ENCODE measurements at places on chromosomes 1 and 21.

GRCh38 chr1:170959385-170959784, 24.1 kb downstream of the MROH9 start:
- no peak for DNase-seq

DNA sequence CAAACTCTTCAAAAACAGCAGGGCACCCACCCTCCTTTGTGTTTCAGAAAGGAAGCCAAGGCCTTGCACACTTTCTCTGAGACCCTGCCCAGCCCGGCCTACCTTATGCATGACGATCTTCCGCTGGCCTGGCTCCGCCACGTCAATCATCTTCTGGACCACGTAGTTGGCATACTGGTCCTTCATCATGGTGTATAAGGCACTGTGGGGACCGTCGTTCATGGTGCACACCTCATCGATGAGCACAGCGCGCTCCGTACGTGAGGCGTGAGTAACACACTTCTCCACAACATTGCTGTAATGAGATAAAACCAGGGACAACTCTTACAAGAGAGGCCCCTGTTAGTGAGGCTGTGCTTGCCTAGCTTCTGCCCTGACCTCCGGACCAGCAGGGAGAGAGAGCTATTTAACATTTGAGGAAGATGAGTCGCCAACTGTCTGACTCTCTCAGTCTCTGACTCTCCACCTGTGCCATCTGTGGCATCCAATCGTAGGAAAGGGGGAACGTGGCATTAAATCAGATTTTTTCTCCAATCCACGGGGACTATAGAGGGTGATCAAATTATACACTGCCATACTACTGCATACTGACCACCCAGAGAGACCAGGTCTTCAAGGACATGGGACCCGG, 28.1 kb upstream of the SDC3 start:
- no peak for DNase-seq

DNA sequence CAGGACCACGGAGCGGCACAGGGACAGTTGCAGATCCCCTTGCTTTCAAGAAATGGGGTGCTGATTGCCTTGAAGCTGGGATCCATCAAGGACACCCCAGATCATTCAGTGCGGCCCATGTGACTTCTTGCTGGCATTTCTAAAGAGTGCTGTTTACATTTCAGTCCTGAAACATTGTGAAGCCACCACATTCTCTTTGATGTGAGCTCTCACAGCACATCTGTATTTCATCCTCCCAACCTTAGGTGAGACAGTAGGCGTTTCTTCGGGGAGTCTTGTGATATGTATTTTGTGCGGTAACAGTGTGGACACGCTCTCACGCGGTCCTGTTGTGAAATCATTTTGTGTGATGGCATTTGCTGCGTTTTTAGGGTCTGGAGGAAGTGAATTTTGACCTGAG, 57.2 kb downstream of the CACHD1 start:
- no peak for DNase-seq

- no peak for DNase-seq
These were observed 49.9 kb downstream of the TOMM20 start for GRCh38 chr1:235078480-235079381.

DNA sequence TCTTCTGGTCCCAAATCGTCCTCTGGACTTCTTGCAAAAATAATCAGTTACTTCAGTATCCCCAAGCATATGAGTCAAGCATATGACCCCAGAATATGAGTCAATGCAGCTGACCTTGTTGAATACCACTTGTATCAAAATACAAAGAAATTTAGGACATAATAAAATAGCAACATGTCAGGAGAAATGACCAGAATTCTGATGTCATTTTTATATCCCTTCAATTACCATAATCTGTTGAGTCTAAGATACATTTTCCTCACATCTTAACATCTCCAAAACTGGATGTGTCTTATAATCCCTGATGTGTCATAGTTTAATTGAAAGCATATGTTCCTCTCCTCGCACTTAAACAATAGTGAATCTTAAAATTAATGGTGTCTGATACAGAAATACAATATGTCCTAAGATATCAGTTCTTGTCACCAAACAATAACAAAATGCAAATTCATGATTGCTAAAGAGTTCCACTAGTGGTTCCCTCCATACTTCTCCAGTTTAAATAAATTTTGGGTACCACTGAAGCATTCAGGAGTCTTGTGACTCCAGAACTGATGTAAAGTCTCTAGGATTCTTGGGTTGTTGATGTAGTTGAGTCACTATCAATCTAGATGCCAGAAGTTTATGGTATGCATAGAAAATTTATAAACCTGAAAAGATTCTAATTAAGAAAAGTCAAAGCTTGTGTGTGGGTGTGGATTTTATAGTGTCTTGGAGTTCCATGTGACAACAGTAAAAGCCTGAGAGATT, 41.8 kb downstream of the KIFAP3 start:
- DNase-seq = no peak

DNA sequence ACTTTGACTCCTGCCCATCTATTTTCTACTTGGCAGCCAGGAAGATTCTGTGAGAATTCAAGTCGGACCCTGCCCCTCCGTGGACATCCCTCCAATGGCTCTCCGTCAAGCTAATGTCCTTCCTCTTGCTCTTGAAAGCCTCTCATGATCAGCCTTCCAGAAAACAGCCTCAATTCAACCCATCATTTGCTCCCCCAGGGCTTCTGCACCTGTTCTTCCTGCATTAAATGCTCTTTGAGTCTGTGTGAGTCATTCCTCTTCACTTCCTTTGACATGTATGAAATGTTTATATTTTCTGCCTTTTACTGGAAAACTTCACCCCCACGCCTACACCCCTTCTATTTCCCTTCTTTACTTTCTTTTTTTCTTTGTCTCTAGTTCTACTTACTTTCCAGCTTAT, 734.1 kb upstream of the ZP4 start:
- DNase-seq = no peak

DNA sequence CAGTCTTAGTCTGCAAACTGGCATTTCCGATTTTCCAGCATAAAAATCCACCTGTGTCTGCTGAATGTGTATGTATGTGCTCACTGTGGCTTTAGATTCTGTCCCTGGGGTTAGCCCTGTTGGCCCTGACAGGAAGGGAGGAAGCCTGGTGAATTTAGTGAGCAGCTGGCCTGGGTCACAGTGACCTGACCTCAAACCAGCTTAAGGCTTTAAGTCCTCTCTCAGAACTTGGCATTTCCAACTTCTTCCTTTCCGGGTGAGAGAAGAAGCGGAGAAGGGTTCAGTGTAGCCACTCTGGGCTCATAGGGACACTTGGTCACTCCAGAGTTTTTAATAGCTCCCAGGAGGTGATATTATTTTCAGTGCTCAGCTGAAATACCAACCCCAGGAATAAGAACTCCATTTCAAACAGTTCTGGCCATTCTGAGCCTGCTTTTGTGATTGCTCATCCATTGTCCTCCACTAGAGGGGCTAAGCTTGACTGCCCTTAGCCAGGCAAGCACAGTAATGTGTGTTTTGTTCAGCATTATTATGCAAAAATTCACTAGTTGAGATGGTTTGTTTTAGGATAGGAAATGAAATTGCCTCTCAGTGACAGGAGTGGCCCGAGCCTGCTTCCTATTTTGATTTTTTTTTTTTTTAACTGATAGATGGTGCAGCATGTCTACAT, 2.5 kb upstream of the OLFML3 start:
- no peak for DNase-seq

DNA sequence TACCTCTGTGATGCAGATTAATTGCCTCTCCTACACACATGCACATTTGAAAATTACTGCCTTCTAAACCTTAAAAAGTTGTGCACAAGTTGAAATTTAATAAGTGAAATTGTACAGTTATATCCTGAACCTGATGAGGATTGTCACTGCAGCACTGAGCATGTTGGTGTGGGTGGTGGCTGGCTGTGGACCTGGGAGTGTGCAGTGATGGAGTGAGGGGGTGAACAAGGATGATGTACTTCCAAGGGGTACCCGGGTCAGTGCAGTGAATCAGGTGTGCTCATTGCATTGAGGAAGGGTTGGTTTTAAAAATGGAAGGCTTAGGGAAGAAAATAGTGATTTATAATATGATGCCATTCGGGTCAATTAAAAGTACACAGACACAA, 24.1 kb downstream of the DIP2A start:
- DNase-seq = no peak

- no peak for DNase-seq
These were observed 31.2 kb upstream of the QSOX1 start for GRCh38 chr1:180123463-180123936.

DNA sequence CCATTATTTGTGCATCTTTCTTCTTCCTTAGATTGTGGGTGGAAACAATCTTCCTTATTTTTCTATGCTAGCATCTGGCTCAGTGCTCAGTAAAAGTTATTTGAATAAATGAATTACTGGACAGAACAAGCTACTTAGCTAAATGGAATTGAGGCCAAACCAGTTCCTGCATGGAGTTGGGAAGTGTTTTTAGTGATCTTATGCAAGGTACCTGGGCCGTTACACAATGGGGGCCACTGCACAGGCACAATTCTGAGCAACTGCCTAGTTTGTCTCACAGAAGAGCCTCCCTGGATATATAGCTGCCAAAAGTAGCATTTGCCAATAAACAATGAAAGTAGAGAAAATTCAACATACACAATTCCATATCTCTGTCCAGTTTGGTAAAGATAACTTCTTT, 27.0 kb upstream of the SERBP1 start:
- no peak for DNase-seq

- no peak for DNase-seq
These were observed 87.5 kb downstream of the WLS start for GRCh38 chr1:68144856-68145255.

DNA sequence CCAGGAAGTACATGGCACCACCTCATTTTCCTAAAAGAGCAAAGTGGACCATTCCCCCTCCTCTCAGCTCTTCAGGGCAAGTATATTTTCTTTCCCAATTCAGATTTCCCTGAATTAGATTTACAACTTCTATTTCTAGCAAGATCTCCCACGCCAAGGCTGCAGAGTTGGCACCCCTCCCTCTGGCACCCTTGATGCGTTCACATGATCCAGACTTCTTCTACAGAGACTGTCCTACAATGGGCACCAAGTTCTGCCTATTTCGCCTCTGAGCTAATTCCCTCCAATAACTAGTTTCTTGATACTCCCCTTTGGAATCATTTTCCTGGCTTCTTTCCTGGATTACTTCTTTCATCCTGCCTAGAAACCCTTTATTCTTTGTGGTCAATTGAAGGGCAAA, 122.0 kb downstream of the CDC7 start:
- no peak for DNase-seq

GRCh38 chr1:204094856-204095634, 22.1 kb downstream of the SOX13 start:
- DNase-seq = peak; percentile 37

DNA sequence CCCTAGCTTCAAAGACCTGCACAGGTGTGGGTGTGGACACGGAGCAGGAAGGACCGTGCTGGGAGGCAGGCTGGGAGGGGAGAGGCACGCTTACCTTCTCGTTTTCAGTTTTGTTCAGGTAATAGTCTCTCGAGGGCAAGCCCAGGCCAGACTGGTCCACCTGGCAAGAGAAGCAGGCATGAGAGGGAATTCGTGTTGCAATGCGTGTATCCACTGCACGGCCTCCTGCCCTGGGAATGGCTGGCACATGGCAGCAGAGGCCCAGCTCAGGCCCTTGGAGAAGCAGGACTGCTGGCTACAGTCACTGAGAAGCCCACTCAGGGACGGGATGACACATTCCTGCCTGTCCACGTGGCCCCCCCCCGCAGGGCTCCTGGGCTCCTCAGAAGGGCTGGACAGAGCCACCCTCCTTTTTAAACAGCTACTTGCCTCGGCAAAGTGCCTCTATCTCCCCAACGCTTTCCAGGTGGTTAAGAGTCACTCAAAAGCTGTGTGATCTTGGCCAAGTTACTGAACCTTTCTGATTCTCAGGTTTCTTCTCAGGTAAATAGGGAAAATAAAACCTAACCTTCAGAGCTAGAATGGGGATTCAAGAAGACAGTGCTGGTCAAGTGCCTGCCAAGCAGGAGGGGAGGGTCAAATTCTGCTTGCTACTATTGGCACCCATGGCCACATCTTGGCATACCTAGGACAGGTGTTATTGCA, 32.7 kb downstream of the ECE1 start:
- DNase-seq = no peak

DNA sequence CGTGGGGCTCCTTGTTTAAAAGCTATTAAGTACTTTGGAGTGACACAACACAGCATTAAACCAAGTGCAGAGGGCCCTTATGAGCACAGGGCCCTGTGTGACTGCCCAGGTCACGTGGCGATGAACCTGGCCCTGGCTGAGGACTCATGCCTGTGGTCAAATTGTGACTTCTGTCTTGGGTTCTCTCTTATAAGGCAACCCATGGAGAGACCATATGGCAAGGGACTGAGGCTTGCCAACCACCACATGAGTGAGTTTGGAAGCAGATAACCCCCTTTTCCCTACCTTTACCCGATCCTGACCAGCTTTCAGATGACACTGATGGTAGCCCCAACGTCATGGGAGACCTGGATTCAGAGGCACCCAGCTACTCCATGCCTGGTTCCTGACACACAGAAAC, 140.5 kb downstream of the ZBTB18 start:
- no peak for DNase-seq

DNA sequence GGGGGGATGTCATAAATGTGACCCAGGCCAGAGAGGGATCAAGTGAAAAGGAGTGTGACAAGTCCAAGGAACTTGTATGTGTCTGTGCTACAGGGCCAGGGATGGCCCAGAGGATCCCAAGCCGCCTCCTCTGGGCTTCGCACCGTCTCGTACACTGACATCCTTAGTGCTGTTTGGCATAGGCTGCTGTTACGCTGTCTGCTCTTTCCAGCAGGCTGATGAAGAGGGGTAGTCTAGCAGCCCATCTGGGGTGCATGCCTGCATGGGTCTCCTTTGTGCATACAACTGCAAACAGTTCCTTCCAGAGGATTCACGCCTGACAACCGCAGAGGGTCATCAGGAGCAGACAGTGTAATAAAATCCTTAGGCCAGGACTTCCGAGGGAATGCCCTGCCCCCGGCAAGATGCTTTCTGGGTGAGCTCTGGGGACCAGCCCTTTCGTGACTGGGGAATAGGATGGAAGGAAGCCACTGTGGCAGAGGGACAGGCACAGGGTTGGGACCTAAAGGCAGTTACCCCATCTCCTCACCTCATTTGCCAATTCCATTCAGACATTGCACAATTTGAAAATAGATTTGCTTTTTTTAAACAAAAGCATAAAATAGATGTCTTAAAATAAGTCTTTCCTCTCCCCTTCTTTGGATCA, 6.3 kb upstream of the GOLT1A start:
- no peak for DNase-seq

DNA sequence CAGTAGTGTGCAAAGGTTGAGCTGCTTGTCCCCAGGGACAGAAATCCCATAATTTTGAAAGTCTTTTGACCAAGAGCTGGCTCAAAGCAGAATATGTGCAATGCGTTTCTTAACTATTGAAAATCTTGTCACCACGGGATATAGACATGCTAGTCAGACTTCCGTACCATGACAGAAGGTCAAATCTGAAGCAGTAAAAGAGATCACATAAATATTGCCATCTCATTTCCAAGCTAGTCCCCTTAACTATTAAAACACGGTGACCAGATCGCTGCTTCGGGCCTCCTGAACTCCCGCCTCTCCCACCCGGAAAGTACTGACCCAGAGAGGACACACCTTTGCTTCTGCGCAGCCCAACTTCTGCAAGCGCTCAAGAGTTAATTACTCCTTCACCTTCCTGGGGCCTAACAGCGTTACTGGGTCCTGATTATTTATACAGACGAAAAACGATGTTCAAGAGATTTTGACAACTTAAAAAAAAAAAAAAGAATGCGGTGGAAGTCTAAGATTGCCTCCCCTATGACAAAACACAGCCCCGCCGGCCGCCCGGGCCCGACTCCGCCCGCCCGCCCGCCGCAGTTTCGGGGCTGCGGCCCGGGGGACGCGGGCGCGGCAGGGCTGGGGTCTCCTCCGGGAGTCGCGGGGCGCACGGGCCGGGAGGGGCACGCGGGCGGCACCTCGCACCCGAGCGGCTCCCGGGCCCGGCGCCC, 692 bp downstream of the SORT1 start:
- peak; percentile 27 for DNase-seq

GRCh38 chr1:94329986-94330385, 88.2 kb upstream of the ABCD3 start:
- DNase-seq = no peak

All from NCI-H1105 treated with DMSO at 0.1 percent for 48 hours (cell line).